SJCRH30 (cell line): ENCODE measurements at places on chromosomes 4 and X.

DNA sequence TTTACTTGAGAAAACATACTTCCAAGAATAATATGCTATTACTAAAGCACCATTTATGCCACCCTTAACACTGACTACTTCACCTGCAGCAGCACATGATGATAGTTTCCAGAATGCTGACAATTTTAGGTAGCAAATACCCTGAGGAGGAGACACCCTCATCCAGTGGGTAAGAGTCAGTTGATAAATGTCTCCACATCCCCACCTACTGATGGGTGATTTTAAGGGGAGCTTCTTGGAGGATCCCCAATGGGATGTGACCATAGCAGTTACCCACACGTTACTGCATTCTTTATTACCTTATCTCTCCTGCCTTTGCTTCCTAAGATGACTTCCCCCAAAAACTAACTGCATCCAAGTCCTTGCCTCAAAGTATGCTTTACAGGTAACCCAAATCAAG lies 131.2 kb upstream of the SMARCAD1 start:
- H3K27ac ChIP-seq: no peak overlapping the region
- H3K4me1 ChIP-seq: no peaks in the 10 kb centered on the region
- H3K36me3 ChIP-seq: no peaks in the 10 kb centered on the region

GRCh38 chr4:184833046-184833838 lies 7.5 kb upstream of the ACSL1 start:
- no peaks in the 10 kb centered on the region for H3K4me1 ChIP-seq
- no peaks in the 10 kb centered on the region for H3K36me3 ChIP-seq
- no peak overlapping the region for H3K4me3 ChIP-seq
- H3K27ac ChIP-seq: no peak overlapping the region
- DNase-seq: no peak

GRCh38 chr4:106426069-106426468 lies 57.5 kb upstream of the GIMD1 start:
- H3K36me3 ChIP-seq: no peaks in the 10 kb centered on the region
- DNase-seq: no peak
- H3K4me1 ChIP-seq: peaks cover 4% of the 10 kb centered on the region; the same call in 1 of the 2 replicates
- no peak overlapping the region for H3K4me3 ChIP-seq

DNA sequence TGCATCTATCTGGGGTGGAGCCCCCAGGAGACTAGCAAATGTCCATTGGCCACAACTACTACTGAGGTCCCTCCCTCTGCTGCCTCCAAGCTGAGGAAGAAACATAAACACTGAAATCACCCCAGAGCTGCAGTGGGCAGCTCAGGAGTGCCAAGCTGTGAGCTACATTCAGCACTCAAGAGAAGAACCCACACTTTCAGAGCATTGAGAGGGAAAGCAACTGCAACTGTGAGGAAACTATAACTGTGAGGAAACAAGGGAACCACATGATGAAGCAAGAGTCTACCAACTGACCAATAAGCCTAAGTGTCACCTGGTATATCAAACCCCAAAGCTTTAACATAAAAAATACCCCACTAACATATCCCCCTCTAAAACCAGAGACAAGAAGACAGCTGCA lies 373.5 kb upstream of the TACR3 start:
- H3K4me3 ChIP-seq: no peak overlapping the region
- no peak for DNase-seq
- H3K36me3 ChIP-seq: no peaks in the 10 kb centered on the region
- H3K4me1 ChIP-seq: no peaks in the 10 kb centered on the region
- H3K27ac ChIP-seq: no peak overlapping the region
